ENCODE measurements at places on chromosomes 2 and 18.

- no peak for DNase-seq
Measured at GRCh38 chr2:67824186-67824585, 238.6 kb downstream of the C1D start.

GRCh38 chr2:216284708-216285107 is 87.6 kb downstream of the MARCHF4 start:
- no peak for DNase-seq

DNA sequence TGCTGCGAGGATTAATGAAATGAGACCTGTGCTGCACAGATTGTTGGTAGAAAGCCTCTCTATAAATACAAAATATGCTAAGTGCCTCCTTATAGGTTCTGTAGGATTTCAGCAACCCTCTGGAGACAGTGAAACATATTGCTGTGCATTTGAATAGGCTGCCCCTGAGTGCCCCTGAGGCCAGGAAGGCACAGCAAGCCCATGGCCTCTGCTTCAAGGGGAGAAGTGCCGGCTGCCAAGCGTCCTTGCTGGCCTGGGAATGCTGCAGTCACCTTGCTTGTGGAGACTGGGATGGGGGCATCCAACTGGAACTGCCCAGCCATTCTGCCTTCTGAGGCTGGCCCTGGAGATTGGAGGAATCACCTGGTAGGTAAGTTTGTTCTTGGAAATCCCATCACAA is 397.2 kb upstream of the SMIM21 start:
- DNase-seq, result no peak

DNA sequence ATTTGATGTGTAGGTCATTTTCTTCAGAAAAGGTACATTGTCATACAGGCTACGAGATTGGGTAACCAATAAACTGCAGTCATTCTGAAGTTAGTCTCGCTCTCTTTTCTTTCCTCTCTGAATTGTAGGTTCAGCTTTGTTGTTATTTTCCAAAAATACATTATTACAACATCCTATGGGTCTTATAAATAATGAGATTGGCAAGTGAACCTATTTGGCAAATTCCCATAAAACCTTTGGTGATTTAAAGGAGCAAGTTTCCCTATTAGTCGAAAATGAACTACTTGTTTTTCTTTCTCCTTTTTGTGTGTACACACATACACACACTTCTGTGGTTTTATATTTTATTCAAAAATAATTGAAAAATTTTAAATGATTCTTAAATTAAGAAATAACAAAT is 67.0 kb downstream of the ARHGAP28 start:
- no peak for DNase-seq

- DNase-seq, result no peak
Measured at GRCh38 chr2:201855356-201855755, 49.0 kb downstream of the CDK15 start.

DNA sequence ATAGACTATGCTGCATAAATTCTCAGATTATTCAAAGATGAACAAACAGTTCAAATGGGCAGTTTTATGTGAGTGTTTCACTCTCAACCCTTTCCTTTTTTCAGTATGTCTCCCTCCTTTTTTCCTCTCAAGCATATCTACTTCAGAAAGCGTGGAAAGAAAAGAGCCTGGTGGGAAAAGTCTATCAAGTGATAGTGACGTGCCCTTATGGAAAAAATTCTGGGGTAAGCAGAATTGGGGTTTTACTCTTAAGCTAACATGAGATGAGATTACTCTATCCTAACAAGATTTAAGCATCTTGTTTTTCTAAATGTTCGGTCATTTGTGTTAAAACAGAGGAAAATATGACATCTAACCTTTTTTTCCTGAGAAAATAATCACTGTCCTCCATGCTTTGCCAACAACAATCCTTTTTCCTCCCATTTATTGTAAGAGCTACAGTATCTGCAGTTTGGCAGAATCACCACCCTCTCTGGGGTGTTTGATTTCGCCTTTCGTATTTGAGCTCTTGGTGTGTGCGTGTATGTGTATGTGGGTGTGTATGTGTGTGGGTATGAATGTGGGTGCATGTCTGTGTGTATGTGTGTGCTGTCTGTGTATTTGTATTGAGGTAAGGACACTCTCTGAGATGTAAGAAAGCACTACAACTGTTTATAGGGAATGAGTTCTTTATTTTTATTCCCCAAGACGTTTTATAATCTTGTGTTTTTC is 143.9 kb upstream of the L3MBTL4 start:
- DNase-seq, result no peak

- DNase-seq, result no peak
Measured at GRCh38 chr2:41962922-41963622, 84.7 kb upstream of the PKDCC start.

GRCh38 chr2:240412975-240413812 is 22.3 kb upstream of the GPC1 start:
- DNase-seq, result no peak

DNA sequence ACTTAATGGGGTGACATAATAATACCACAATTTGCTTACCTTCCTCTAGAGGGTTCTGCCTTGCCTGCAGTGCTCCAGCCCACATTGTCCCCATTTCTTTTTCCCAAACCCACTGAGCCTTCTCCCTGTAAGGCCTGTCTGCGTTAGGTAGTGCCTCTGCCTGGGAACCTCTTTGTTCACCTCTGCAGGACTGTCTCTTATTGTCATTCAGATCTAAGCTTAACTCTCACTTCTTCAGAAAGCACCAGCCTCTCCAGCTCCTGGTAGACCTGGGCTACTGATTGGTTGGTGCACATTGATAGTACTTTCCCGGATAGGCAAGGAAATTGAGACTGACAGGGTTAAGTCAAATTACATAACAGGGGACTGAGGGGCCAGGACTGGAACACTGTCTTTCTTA is 49.1 kb downstream of the CCDC85A start:
- no peak for DNase-seq

GRCh38 chr2:238021327-238021726 is 39.5 kb upstream of the SCLY start:
- DNase-seq, result no peak

DNA sequence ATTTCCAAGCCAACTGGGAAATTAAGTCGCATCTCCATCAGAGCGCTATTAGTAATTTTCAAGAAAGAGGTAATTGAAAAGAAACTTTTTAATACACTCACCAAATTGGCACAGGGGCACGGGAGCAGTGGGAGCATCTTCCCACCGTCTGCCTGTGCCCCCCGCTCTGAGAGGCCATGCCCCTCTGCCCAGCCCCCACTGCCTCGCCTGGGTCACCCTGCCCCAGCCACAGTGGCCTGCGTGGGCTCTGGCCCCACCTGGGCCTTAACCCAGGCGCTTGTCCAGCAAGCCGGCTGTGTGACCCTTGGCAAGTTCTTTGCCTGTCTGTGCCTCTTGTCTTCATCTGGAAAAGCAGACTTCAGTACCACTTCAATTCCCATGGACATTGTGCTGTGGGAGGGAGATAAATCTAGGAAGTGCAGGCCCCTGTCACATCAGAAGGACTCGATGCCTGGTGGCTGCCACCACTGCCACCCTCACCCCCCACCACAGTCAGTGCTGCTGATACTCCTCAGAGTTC is 31.9 kb downstream of the GLI2 start:
- no peak for DNase-seq

All from NCI-H1930 (cell line).